ENCODE measurements at places on chromosomes 1 and 21. TPM values are rescaled to one million over a fixed set of nuclear protein-coding genes. Genes with fewer than 3 reads are reported as not detected.

- no peak for DNase-seq
Observed at GRCh38 chr21:34131586-34131985, 58.2 kb downstream of the MRPS6 start.

DNA sequence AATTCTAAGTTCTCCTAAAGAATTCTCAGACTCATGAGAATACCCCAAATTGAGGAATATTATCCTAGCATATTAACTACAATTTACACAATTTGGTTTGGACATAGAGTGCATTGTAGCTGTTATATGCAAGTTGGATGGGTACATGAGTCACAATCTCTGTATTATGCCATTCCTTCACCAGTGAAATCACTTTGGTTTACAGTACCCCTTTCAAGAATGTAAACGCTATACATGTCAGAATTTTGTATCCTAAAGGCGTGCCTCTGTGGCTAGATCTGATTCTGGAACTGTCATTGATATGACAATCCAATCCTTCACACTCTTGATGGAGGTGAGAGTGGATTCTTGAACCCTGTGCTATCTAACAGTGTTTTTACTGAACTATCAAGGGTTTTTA is 6.7 kb upstream of the IL10RB start:
- no peak for DNase-seq

- DNase-seq, result no peak
Observed at GRCh38 chr1:56045477-56045876, 533.9 kb downstream of the PLPP3 start.

GRCh38 chr1:65840683-65841082 is 48.0 kb downstream of the PDE4B start:
- no peak for DNase-seq

GRCh38 chr1:115647047-115647446 is 5.3 kb downstream of the VANGL1 start:
- DNase-seq, result no peak

- DNase-seq, result no peak
Observed at GRCh38 chr21:37561941-37562919, 195.7 kb downstream of the DYRK1A start.

GRCh38 chr1:117060441-117061317 is 553 bp downstream of the TTF2 start:
- no peak for DNase-seq

GRCh38 chr1:244157731-244158438 is 106.8 kb downstream of the ZBTB18 start:
- DNase-seq, result no peak

DNA sequence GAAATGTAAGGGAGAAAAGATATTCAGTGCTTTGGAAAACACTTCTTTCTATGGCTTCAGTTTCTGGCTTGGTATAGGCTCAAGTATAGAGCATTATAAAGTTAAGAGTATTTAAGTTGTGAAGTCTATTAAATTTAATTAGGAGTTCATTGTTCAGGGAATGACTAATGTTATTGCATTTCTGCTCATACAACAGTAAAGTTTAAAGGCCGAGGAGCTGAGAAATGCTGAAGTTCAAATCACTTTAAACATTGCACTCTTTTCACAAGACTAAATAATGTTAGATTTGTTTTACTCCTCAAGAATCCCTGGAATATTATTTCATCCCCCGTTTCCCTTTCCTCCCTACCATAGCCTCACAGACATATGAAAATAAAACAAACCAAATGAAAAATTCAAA is 30.1 kb downstream of the RGS5 start:
- DNase-seq, result no peak

The HSF2BP gene
- 1.1 TPM for total RNA-seq

The TNFRSF9 gene
- total RNA-seq, result not detected
